Stimulated activated CD8-positive, alpha-beta memory T cell treated with anti-CD3 and anti-CD28 coated beads, Interleukin-7, amount 100 ng/mL, for 1 hour (primary cell): ENCODE measurements at places on chromosomes 5 and 9.

GRCh38 chr9:745761-746380, 95.6 kb upstream of the DMRT1 start:
- DNase-seq: no peak

DNA sequence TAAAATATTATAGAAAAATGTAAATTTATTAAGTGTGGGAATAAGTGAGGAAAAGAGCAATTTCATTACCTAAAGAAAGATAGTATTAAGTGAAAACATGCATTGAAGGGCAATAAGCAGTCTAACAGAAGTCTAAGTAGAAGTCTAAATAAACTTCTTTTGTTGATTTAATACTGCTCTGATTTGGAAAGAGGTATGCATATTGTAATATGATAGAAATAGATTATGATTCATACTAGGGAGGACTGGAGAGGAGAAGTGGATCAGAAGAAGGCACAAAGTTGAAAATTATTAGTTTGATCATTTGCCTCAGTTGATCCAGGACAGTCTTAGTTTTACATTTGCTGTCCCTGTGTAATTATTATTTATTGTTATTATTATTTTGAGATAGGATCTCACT, 6.6 kb upstream of the ERBIN start:
- DNase-seq: no peak

- DNase-seq: no peak
Measured at GRCh38 chr5:91929522-91929817, 546.4 kb upstream of the ARRDC3 start.

DNA sequence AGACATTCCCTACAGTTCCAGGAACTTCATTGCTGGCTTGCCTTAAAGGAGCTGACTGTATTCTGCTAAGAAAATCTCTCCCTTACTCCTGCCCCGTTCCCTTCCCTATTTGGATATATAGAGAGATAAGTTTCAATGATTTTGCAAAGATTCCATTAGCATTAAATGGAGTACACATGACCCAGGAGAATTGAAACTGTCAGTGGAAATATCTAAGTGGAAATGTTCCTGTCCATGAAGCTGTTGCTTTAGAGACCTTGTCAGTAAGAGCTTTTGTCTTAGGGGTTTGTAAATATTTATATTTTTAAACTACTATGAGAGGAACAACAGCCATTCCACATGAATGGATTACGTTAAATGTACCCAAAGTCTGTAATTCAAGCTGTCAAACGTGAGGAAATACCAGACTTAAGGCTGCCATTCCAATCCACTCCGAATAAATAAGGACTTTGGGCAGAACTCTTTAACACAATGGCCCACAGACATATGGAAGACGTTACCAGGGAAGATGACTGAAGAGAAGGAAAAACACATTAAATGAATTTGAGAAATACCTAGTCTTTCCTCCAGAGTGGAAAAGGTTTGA, 387.1 kb upstream of the PAPPA start:
- DNase-seq: no peak

- DNase-seq: no peak
Measured at GRCh38 chr5:31064215-31064614, 129.3 kb upstream of the CDH6 start.

- no peak for DNase-seq
Measured at GRCh38 chr9:34484678-34485077, 26.1 kb downstream of the DNAI1 start.

GRCh38 chr5:151215546-151215880, 8.4 kb downstream of the CCDC69 start:
- no peak for DNase-seq

DNA sequence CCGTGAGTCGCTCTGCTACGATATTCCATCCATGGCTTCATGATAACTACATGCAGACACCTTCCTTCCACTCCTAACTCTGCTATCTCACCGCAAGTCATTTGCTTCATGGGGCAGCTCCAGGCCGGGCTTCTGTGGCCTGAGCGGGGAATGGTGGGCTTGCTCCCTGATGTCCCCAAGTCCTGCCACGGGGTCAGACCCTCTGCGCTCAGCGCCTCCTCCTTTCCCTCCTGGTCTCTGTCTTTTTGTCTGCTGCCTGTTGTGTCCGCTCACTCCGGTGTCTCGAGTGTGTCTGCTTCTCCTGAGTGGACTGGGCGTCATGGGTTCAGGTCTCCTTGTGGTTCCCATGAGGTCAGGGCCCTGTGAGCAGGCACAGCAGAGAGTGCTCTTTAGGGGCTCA, 139.6 kb downstream of the CACNA1B start:
- no peak for DNase-seq

DNA sequence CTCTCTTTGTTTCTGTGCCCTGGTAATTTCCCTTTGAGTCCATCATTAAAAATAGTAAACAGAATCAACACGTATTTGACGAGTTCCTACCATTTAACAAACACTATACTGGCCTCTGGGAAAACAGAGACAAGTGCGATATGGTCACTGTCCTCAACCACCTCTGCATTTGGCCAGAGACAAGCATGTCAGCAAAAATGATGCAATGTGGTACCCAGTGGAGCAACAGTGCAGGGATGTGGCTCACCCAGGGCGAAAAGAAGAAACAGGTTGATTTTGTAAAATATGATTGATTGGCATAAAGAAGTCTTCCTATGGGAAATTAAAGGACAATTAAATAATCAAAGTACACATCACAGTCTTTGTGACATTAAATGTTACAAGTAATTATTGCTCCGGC, 99.1 kb downstream of the CFAP90 start:
- no peak for DNase-seq

DNA sequence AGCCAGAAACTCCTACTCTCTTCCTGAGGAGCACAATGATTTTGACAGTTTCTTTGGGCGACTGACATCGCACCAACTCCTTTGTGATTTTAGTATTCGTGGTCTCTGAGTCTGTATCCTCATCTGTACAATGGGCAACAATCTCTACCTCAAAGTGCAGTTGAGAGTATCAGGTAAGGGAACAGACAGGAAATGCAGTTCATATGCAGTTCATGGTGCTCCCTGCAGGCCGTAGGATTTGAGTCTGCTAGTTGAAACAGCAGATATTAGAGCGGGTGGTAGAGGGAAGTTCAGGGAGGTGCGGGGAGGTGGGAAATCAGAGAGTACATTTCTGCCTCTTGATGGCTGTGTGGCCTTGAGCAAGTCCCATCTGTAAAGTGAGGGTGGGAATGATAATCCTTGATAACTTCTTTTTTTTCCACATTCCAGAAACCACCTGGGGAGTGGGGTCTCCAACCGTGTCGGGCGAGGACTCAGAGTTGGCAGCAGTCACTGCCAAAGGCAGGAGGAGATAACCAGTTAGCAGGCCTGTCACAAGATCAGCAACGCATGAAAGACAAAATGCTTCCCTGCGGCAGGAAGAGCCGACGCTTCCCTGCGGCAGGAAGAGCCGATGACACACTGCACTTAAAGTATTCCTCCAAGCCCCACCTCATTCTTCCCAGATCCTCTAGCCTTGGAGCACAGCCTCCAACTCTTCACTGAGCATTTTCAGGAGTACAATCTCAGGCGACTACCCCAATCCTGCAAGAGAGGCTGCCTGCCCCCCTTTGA, 6.0 kb upstream of the NEK6 start:
- no peak for DNase-seq

GRCh38 chr5:74369173-74369572, 271.4 kb downstream of the ENC1 start:
- DNase-seq: no peak

DNA sequence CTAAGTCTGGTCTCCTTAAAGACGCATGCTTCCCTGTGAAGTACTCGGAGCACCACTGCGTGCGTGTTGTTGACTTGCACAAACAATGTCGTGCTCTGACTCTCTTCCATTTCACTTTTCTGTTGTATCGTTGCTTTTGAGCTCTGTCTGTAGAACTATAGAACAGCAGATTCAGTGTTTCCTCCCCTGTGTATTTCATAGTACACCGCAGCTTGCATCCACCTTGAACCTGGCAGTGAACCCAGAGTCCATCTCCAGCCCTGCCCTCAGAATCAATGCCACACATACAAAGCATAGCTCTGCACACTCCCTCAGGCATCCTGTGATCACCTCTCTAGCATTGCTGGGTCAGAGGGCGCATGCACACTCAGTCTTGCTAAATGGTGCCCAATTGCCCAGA, 37.2 kb upstream of the ADAMTS2 start:
- DNase-seq: no peak

DNA sequence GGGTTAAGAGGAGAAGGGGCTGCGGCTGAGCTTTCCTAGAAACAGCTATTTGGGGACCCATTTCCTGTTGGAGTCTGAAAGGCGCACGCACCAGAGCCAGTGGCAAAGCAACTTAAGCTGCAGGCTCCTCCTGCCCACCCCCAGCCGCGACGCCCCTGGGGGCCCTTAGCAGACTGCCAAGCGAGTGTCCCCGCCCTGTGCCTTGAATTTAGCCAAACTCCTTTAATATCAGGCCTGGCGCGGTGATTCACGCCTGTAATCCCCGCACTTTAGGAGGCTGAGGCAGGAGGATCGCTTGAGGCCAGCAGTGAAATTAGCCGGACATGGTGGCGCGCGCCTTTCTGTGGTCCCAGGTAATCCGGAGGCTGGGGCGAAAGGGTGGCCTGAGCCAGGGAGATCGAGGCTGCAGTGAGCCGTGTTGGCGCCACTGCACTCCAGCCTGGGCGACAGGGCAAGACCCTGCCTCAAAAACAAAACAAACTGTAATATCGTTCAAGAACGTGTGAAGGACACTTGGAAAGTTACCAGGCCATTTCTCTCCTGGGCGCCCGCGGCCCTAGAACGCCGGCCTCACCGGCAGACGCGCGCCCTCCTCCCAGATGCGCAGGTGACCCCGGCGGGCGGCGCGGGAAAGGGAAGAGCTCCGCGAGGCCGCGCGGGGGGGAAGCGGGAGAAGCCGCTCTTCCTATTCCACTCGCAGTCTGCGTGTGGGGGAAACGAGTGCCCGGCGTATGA, 1.0 kb upstream of the F2R start:
- DNase-seq: no peak

- no peak for DNase-seq
Measured at GRCh38 chr9:37710046-37710445, 43.6 kb upstream of the TRMT10B start.

GRCh38 chr5:180333661-180334060, 19.5 kb downstream of the GFPT2 start:
- DNase-seq: no peak

DNA sequence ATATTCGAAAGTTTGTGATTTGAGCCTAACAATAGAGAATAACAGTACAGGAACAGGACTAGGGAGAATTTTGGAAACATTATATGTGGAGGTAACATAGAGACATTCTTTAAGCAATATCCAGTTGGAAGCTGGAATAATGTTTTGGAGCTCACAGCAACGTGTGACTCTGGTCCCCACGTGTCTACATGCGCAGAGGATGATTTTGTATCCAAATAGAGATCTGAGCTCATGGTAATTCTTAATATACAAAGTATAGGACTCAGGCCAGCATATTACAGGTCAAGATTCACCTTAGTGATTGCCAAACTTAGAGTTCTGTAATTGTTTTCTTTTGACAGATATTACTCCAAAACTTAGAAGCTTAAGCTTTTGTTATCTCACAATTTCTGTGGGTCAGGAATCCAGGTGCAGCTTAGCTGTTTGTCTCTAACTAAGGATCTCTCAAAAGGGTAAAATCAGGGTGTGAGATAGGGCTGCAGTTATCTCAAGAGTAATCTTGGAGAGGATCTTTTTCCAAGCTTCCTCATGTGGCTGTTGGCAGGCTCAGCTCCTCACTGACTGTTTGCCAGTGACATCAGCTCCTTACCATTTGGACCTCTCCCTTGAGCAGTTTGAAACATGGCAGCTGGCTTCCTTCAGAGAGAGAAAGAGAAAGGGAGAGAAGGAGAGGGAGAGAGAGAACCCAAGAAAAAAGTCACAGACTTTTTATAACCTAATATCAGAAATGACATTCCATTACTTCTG, 272.0 kb upstream of the ZNF462 start:
- no peak for DNase-seq

DNA sequence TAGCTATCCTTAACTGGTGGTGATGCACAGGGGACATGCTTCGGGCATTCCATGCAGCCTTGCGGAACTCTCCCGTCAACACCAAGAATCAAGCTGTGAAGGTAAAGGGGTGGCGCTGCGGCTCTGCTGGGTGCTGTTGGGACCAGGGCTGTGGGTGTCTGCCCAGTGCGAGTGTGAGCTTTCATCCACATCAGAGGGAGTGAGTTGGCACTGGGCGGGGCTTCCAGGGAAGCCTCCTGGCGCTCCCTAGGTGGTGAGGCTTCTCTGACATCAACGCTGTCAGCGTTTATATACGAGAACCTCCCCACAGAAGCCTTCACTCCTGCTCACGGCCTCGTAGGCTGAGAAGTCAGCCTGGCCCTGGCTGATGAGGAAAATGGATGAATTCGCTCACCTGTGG, 11.7 kb downstream of the ARPC5L start:
- no peak for DNase-seq

DNA sequence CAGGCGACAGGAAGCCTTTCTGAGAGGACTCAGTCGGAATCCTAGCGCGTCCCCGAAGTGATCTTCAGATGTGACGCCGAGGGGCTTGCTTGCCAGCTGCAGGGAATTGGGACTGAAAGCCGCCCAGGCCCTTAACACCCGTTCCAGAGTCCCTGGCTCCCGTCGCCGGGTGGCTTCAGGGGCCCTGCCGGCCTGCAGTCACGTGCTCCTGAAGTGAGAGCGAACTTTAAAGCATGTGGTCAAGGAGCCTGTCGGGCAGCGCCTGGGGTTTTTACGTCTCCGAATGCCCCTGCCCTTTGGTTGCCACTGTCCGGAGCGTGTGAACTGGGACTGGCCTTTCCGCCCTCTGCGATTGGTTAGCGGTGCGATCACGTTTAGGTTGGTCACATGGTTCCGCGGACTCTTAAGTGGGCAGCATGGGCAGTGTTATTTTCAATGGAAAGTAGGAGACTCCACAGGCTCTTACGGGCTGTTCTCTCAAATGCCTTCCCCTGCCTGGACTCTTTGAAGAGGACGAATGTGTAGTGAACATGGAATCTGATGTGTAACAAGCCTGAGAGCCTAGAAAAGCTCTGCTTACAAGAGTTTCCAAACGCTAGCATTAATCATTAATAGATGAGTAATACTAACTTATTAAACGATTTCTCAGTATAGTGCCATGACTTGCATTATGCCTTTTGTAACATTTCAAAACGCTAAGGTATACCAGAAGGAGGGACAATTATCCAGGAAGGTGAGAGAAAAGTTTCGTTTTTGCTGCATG, 1.9 kb downstream of the VLDLR start:
- no peak for DNase-seq

DNA sequence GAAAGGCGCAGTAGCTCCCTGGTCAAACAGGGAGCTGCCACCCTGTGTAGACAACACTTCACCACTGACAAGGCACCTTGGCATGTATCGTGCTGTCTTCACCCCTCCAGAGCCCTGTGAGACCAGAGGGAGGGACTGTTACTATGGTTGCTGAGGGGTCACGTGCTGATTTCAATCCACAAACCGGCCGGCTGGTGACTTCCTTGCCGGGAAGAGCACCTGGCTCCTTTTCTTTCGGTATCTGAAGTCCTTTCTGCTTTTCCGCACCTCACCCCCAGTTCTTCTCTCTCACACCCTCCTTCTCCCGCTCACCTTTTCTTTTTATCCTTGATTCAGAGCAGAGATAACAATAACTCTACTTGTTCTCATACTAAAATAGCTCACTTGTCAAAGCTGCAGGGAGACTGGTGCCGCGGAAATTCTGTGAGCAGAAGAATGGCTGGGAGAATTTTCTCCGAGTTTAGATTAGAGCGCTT, 327.2 kb downstream of the ZSWIM6 start:
- no peak for DNase-seq

- DNase-seq: no peak
Measured at GRCh38 chr5:83991566-83992224, 271.0 kb upstream of the HAPLN1 start.
